HuH-7 (cell line): ENCODE measurements at places on chromosomes 3 and 15.

DNA sequence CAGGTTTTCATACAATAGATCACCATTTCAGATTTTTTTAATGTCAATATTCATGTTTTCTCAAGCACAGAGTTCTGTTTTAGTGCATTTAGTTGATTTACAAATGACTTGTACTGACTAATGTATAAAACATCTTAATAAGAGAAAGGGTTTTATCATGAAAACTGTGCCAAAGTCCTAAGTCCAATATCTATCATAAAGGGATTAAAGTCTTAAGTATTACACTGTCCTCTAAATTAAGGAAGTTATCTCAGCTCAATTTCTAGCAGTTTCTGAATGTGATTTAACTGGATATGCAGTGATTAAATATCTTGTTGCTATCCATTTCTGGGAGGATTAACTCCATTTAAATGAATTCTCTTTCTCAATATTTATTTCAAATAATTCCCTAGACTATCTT, 381.1 kb upstream of the CNTN4 start:
- no peak for DNase-seq

DNA sequence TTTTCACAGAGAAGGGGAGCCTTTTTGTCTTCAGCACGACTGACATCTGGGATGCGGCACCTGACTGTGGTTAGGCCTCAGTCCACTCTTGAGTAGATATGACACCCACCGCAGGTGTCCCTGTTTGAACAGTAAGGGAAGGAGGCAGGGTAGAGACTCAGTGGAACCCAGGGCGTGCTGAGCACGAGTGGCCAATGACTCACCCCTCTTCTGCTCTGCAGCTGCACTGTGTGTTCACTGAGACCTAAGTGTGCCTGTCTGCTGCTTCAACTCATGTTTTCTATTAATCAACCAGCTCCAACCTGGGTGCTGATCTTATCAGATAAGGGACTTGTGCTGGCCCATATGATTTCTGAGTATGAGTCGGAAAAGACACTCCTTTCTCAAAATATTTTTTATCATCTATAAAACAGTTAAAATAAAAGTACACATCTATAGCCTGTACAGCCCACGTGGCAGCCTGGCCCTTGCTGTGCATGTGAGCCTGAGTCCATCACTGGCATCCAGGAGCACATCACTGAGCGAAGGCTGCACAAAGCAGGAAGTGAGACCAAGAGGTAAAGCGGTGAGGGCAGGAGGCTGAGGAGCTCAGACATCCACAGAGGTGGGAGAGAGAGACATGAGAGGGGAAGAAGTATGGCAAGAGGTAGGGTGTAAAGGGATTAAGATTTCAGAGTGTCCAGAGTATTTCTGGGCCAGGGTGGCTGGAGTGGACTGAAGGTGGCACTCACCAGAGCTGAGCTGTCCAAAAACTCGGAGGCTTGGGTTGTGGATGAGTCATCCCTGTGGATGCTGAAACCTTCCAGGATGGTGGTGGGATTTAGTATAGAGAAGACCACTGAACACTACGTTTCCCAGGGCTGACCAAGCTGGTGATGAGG, 49.2 kb downstream of the SLC41A3 start:
- no peak for DNase-seq

GRCh38 chr15:68642491-68642845, 63.7 kb downstream of the CORO2B start:
- DNase-seq, result no peak

DNA sequence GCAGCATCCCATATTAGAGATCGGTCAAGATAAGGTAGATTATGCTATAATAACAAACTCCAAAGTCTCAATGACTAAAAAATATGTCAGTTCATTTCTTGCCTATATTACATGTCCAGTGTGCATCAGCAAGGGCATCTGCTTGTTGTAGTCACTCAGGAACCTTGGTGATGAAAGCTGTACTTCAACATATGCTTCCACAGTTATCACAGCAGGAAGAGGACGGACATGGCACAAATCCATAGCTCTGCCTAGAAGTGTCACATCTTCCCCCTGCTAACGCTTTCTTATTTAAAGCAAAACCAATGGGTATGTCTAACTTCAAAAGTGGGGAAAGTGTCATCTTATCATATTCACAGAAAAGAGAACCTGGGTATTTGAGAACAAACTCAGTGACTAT, 20.0 kb upstream of the PIAS1 start:
- no peak for DNase-seq

DNA sequence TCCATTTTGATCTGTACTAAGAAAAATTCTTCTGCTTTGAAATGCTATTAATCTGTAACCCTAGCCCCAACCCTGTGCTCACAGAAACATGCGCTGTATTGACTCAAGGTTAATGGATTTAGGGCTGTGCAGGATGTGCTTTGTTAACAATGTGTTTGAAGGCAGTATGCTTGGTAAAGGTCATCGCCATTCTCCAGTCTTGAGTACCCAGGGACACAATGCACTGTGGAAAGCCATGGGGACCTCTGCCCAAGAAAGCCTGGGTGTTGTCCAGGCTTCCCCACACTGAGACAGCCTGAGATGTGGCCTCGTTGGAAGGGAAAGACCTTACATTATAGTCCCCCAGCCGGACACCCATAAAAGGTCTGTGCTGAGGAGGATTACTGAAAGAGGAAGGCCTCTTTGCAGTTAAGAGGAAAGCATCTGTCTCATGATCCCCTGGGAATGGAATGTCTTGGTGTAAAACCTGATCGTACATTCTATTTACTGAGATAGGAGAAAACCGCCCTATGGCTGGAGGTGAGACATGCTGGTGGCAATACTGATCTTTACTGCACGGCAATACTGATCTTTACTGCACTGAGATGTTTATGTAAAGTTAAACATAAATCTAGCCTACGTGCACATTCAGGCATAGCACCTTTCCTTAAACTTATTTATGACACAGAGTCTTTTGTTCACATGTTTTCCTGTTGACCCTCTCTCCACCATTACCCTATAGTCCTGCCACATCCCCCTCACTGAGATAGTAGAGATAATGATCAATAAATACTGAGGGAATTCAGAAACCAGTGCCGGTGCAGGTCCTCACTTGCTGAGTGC, 6.3 kb downstream of the PIGZ start:
- DNase-seq, result no peak

DNA sequence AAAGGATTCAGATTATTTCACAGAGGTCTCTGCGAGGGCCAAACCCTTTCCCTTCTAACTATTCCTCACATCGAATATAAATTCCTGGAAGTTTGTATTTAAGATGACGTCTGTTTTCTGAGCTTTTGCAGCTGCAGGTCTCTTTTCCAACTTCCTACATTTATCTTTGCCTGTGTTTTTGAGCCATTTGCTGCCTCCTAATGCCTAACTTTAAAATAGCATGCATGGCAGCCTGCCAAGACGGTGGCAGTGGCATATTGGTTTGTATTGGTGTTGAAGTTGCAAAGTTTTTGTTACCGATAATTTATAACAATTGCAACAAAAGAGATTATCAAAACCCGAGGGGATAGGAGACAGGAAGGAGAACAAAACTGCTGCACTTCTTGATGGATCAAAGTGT, 187.1 kb upstream of the DNAJC19 start:
- DNase-seq, result peak; percentile 10

- DNase-seq, result no peak
Observed at GRCh38 chr3:134883697-134884385, 88.8 kb downstream of the EPHB1 start.

DNA sequence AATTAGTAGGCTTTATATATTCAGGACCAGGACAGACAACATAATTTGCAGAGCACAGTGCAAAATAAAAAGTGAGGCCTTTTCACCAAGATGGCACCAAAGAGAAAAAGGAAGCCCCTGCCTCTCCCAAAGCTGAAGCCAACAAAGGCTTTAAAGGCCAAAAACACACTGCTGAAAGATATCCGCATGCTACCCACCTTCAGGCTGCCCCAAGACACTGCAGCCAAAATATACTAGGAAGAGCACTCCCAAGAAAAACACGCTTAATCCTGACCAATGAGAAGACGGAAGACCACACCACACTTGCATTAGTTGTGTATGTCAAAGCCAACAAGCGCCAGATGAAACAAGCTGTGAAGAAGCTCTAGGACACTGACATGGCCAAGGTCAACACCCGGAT, 38.0 kb downstream of the PIK3CB start:
- DNase-seq, result no peak

DNA sequence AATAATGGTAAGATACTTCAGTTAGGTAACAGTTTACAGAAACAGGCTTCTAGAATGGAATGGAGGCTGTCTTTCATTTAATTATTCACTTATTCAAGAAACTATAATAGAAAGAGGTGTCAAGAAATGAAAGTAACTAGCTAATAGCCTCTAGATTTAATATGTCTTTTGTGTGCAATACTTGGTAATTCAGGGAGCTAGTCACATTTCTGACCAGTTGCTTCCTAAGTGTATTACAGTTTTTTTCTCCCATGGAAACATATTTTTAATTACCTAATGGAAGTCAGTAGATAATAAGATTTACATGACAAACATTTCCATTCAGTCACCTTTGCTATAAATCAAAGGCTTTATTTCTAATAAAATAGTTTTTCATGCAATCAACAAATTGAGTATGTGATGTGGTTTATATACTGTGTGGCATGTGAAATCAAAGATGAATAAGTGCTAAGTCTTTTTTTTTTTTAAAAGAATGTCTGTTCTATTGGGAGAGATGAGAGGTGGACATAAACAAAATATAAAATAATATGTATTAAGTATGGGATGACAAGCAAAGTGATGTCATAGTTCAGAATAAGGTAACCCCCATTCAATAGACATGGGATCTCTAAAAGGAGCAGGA, 985.7 kb downstream of the SQOR start:
- no peak for DNase-seq

- DNase-seq, result peak; percentile 45
Observed at GRCh38 chr15:67501177-67501835, 19.6 kb upstream of the C15orf61 start.

GRCh38 chr3:50164984-50165909, 10.1 kb downstream of the SEMA3F start:
- no peak for DNase-seq

GRCh38 chr3:161156936-161157335, 51.8 kb upstream of the B3GALNT1 start:
- no peak for DNase-seq

GRCh38 chr3:178063461-178063860, 472.8 kb upstream of the KCNMB2 start:
- no peak for DNase-seq

DNA sequence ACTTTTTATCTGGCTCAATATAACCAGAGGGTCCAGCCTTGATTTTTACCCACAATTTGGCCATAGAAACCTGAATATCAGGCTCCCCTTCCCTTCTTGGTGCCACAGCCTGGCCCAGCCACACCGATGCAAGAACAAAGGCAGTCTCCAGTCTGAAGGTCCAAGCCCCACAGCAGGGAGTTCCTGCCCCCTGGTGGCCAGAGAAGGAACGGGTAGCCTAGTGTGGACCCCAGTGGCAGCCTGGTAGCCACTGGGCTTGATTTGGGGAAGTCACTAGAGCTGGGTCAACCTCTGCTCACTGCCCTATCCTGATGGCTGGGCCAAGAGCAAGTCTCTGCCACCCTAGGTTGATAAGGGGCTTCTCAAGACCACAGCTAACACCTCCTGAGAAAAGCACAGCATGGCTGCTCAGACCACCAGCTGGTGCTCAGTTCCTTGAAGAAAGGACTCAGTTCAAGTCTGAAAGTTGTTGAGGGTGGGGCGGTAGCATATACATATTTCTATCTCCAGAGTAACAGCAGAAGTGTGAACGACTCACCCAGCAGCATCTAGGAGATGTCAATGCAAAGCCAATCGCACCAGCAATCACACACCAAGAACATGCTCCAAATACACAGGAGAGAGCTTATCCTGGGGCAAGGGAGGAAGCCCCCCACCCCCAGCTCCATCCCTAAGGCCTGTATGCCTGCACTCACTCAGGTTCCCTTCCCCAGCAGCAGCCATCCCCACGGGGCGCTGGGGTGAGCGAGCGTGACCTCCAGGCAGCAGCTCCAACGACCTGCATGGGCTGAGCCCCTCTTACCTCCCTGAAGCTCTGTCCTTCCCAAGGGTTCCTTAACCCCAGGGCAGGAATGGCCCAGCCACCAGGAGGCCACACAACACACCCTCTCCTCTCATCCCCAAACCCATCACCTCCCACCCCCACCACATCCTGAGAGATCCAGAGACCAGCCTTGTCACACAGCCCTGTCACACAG, 7.6 kb downstream of the PFKFB4 start:
- peak; percentile 91 for DNase-seq

- DNase-seq, result no peak
Observed at GRCh38 chr3:188270423-188270972, 116.5 kb downstream of the LPP start.

DNA sequence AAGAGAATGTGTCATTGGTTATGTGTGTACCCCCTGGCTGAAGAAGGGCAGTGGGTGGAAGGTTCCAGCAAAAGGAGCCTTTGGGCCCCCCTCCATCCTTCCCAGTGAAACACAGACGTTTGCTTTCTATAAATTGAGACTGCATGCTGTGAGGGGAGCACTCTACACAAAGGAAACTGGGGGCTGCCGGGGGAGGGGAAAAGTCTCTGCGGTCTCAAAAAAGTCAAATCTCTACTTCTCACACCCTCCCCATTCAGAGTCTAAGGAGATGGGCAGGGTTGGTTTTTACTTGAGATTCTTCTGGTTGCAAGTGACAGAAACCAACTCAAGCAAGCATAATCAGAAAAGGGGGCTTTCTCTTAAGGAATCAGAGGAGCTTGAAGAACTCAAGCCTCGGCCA, 50.1 kb upstream of the TLE3 start:
- DNase-seq, result no peak

- DNase-seq, result no peak
Observed at GRCh38 chr3:13552857-13553652, 4.1 kb downstream of the FBLN2 start.

DNA sequence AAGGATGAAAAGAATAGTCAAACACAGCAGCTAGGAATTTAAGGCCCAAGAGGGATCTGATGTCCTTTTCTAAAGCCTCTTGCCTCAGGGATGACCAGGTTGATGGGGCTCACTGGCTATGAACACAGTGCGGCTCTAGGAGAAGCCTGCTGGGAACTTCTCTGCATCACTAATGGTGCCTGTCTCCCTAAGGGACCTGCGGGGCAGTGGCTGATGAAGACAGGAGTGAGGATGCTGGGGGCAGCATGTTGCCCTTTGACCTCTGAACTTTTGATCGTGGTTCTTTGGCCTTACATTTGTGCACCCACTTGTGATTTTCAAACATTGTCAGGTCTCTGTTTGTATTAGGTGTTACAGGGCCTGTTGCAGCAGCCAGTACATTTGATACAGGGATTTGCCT, 64.9 kb upstream of the KLHL25 start:
- no peak for DNase-seq

- DNase-seq, result no peak
Observed at GRCh38 chr3:44989636-44990373, 13.8 kb downstream of the EXOSC7 start.

GRCh38 chr3:197791113-197791891, at the start of gene LRCH3:
Gene LRCH3 (plus strand): TSS chr3:197791254. CDS start chr3:197791279, 25 bp downstream.
- peak; percentile 96 for DNase-seq
